ENCODE measurements at places on chromosomes 1 and 21.
A peak's percentile ranks its signal among the peaks of the same experiment; 100 is the strongest.

- no peak for DNase-seq
These were observed 333.3 kb upstream of the PLXNA2 start for GRCh38 chr1:208577381-208577905.

- DNase-seq = no peak
These were observed 49.3 kb downstream of the JMJD4 start for GRCh38 chr1:227685807-227686206.

GRCh38 chr1:84170171-84170570, 26.1 kb downstream of the PRKACB start:
- no peak for DNase-seq

DNA sequence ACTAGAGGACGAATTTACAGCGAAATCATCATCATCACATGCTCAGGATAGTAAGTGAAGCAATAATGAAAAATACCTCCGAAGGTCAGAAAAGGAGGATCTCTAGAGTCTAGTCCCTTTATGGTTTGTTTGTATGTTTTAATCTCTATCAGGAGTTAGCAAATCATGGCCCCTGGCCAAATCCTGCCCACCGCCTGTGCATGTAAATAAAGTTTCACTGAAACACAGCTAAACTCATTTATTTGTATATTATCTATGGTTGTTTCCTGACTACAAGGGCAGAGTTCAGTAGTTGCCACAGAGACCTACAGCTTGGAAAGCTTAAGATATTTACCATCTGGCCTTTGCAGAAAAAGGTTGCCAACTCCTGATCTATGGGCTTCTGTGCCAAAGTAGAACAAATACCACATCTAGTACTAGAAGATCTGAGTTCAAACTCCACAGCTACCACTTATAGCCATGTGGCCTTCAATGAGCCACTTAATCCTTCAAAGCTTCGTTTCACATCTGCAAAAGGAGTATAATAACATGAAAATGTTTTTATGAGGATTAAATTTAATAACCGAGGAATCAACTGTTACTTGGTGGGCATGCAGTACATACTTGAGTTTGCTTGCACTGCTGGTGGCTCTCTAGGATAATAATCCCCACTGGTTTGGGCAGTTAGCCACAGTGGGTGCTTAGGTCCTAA, 94.0 kb upstream of the KIF26B start:
- no peak for DNase-seq

- DNase-seq = no peak
These were observed 18.2 kb upstream of the DPH5 start for GRCh38 chr1:101043776-101044175.

- no peak for DNase-seq
These were observed 21.2 kb downstream of the PEX14 start for GRCh38 chr1:10495952-10496351.

- DNase-seq = no peak
These were observed 138.3 kb downstream of the APP start for GRCh38 chr21:26032263-26032662.

- DNase-seq = peak; percentile 17
These were observed 4.7 kb upstream of the ECE1 start for GRCh38 chr1:21295002-21295401.

DNA sequence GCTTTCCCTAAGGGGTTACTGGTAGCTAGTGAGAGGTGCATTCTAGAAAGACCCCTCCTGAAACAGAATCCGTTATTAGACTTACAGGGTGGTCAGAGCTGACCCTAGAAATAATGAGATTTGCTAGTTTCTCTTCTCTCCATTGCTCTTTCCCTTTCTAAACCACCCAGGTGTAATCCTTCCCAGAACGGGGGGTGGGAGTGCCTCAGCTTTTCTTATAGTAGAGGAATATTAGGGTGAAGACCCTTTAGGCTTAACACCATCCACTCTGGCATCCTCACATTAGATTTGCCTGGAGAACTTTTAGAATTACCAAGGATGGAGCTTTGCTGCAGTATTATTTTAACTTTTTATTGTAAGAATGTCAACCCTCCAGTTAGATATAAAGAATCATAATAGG, 49.4 kb downstream of the CAPN9 start:
- no peak for DNase-seq

- DNase-seq = no peak
These were observed 1.9 kb upstream of the PTPRU start for GRCh38 chr1:29234471-29234870.

GRCh38 chr1:23838401-23838866, 13.2 kb upstream of the HMGCL start:
- DNase-seq = peak; percentile 59

GRCh38 chr1:17163789-17164666, 40.9 kb upstream of the PADI1 start:
- no peak for DNase-seq

- DNase-seq = no peak
These were observed 8.0 kb upstream of the RLF start for GRCh38 chr1:40153073-40153770.

DNA sequence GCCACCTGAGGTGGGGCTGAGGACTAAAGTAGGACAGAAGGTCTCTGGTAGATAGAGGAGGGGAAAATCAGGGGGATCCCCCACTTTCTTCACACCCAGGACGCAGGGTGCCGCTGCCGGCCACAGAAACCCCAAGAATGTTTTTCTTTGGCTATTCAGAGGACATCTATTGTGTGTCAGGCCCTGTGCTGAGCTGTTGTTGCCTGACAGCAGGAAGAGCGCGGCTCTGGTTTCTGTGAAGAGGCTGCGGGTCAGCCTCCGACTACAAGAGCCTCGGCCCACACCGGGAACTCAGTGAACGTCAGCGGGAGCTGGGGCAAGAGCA, 407 bp upstream of the PIGV start:
- DNase-seq = peak; percentile 26

- no peak for DNase-seq
These were observed 57.9 kb downstream of the FMN2 start for GRCh38 chr1:240149484-240150094.

All from stimulated activated CD4-positive, alpha-beta T cell treated with anti-CD3 and anti-CD28 coated beads, TNF-alpha, amount 100 ng/mL, for 1 hour (primary cell).